SK-N-MC (cell line): ENCODE measurements at places on chromosomes 3 and 15.

GRCh38 chr3:172617976-172618375 lies 92.9 kb downstream of the NCEH1 start:
- DNase-seq = no peak

- DNase-seq = no peak
These were observed 109.7 kb upstream of the ROPN1 start for GRCh38 chr3:124101643-124102042.

DNA sequence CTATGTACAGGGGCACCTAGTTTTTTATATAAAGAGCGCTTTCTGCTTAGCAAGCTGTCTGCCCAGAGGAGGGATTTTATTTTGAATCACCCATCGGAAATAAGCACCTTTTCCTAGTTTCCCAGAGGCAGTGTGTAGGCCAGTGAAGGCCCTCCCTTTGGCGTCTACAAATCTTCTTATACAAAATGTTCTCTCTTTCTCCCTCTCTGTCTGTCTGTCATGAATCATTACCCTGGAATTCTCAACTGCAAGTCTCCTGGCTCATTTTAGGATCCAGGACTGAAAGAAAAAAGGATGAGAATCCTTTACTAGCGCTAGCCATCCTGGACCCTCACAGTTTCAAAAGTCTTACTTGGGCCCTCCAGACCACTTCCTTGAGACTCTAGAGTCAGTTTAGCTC lies 728.1 kb downstream of the OTOL1 start:
- no peak for DNase-seq

GRCh38 chr3:151384741-151385174 lies at the start of gene P2RY12:
Gene P2RY12 (minus strand): TSS chr3:151384753. CDS start chr3:151338845, 45,908 bp downstream.
- DNase-seq = no peak

DNA sequence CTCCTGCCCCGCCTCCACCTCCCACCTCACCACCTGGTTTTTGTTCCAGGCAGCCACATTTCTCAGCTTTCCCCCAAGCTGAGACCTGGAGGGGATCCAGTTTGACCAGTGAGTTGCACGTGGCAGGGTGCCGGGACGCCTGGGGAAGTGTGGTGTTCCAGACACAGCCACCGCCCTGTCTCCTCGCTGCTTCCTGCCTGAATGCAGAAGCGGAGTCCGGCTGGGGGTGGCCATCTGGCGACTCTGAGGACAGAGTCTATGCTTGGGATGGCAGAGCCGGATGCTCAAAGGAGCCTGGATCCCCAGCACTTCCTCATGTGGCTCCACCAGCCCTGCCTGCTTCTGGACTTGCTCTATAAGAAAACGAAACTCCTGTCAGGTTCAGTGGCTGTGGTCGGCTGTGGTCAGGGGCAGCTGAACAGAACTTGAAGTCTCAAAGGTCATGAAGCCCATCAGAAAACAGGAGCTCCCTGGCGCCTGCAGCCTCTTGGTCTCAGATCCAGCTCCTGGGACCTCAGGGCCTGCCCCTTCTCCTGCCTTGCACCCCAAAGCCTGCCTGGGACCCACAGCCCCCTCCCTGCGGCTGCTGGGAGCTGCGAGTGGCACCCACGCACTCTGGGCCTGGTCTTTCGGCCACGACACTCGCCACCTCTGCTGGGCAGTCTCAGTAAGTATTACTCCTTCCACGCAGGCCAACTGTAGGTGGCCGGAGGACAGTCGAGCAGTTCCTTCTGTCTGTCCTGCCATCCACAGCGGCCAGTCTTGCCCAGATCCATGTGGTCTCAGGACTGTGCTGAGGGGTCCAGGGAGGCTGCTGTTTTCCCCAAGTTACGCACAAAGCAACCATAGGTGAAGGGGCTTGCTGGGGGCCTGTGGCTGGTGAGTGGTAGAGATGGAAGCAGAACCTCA lies 112.8 kb upstream of the MEF2A start:
- DNase-seq = no peak

GRCh38 chr3:120682095-120682681 lies at the start of gene HGD:
Gene HGD (minus strand): TSS chr3:120682239. CDS start chr3:120682111, 128 bp downstream.
- DNase-seq = no peak

- DNase-seq = no peak
These were observed 154.4 kb downstream of the EBLN2 start for GRCh38 chr3:73215901-73216300.

DNA sequence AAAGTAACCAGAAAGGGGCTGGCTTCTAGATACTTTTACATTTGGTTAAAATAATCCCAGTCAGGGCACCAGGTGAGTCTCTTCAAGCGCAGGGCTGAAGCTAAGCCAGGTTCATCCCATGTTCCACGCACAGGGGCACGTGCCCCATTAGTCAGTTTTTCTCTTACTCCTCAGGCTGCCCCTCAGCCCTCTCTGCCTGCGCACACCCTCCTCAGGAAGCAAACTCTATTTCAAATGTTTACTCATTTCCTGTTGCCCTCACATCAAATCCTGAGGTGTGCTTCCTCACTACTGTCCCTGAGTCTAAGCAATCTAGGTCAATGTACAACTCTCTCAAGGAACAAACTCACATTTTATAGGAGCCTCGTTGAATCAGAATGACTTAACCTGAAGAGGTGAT lies 48.5 kb downstream of the THBS1 start:
- no peak for DNase-seq

DNA sequence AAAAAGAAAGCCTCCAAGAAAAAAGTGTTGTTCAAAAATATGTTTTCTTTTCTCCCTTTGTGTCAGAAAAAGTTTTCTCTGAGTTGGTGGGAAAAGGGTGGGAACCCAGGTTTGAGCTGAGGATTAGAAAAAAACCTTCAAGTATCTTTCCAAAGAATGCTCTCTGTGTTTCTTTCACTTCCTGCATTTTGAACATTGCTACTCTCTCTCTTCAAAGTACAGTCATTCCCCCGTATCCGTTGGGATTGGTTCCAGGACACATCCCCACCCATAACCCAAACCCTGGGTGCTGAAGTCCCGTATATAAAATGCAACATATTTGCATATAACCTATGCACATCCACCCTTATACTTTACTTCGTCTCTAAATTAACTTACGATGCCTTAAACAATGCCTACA lies 139.6 kb downstream of the TMCO5A start:
- DNase-seq = no peak

DNA sequence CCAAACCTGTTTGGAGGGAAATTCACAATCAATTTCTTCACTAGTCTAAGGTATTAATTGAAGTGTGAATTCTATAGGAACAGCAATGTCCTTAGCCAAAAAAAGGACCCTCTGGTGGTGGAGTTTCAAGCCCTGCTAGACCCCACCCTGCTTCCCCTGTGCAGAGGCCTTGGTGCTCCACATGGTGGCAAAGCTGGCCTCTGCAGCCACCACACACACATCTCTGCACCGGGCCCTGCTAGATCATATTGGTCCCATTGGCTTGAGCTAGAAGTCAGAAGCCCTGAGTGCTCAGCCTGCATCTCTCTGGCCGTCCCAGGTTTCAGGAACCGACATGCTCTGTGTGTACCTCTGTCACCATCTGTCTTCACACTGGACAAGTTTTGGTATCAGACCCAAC lies 220.9 kb upstream of the TRIM42 start:
- no peak for DNase-seq
